ENCODE measurements at places on chromosomes 16 and 17.

- DNase-seq, result no peak
Measured at GRCh38 chr17:48630009-48630924, 4.1 kb upstream of the HOXB9 start.

GRCh38 chr16:58853854-58854791 lies 120.0 kb upstream of the GOT2 start:
- DNase-seq, result no peak

DNA sequence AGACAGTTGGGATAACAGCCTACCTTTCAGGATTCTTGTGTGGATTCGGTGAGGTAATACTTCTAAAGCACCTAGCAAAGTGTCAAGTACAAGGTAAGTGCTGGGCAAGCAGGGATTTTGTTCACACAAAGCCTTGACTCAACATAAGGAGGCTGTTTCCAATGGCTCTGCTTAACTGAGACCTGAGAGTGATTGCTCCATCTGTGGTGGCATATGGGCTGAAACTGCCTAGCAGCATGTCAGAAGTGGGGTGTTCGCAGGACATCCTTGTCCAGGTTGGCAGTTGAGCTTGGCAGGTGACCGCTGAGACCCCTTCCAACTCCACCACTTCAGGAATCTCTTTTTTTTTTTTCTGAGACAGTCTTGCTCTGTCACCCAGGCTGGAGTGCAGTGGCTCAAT lies 19.8 kb downstream of the IL4R start:
- DNase-seq, result no peak

DNA sequence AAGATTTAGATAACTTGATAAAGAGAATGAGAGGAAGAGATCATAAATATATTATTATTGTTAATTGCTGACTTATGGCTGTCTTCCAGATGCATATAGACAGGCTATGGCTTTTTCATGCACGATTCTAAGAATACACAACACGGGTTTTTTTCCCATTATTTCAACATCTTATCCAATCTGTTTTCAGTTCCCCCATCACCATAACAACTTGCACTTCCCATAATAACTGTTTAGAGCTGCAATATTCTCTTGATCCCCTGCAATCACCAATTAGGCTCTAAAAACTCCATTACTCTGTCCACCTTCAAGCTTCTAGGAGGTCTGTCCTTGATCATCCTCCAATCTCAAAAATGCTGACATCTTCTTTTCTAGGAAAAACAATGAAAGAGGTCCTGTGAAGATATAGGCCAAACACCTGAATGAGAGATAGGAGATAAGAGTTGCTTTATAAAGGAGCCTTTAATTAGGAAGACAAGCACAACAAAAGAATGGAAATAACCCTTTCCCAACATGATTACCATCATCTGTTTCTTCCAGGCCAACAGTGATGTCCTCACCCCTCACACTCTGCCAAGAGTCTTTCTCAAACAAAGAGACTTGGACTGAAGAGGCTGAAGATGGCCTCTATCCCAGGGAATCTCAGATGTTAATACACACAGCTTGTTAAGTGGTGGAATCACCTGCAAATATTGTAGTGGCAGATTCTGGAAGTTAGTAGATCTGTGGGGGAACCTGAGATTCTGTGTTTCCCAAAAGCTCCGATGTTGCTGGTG lies 32.2 kb upstream of the CCL2 start:
- no peak for DNase-seq

- no peak for DNase-seq
Measured at GRCh38 chr17:49570540-49571242, 5.0 kb upstream of the NXPH3 start.

GRCh38 chr16:47612711-47613110 lies 151.6 kb downstream of the PHKB start:
- no peak for DNase-seq

DNA sequence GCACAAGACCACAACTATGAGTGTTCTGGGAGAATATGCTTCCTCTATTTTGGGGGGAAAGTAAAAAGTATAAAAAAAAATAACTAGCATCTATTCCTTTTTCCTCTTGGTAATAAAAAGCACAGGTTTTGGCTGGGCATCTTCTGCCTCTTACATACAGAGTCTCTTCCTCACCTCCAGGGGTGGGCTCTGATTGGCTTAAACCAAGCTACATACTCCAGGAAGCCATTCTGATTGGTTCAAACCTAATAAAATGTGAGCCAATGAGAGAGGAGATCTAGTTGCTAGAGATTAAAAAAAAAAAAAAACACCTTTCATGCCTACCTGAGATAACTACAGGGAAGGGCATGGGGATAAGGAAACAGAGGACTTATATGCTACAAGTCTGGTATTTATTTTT lies 365.9 kb upstream of the ERCC4 start:
- no peak for DNase-seq

All from tongue (tissue), 3 donors.